ENCODE measurements at places on chromosomes 5 and 9. TPM values are rescaled to one million over a fixed set of nuclear protein-coding genes. Genes with fewer than 3 reads are reported as not detected.

The EGR1 gene
- total RNA-seq: 1.6 TPM

The ADAMTS16 gene
- total RNA-seq: not detected

The TERT gene
- not detected for total RNA-seq

The ZNF367 gene
- 0.33 TPM for total RNA-seq

The CCDC183 gene
- not detected for total RNA-seq

The SARDH gene
- total RNA-seq: 0.18 TPM

The UCK1 gene
- 24.6 TPM for total RNA-seq

The FOXI1 gene
- not detected for total RNA-seq

The NRARP gene
- not detected for total RNA-seq

The TMEM174 gene
- not detected for total RNA-seq

The CCDC187 gene
- not detected for total RNA-seq

The PRLR gene
- 1.6 TPM for total RNA-seq

The LMAN2 gene
- total RNA-seq: 116 TPM

The C5orf58 gene
- not detected for total RNA-seq

The RNF183 gene
- not detected for total RNA-seq

The BTNL9 gene
- not detected for total RNA-seq

The ZNF300 gene
- total RNA-seq: 8.1 TPM

The OTULIN gene
- total RNA-seq: 26.2 TPM

The C9orf153 gene
- total RNA-seq: 0.45 TPM

The TLX3 gene
- not detected for total RNA-seq
